ENCODE measurements at places on chromosomes 13 and 19.

DNA sequence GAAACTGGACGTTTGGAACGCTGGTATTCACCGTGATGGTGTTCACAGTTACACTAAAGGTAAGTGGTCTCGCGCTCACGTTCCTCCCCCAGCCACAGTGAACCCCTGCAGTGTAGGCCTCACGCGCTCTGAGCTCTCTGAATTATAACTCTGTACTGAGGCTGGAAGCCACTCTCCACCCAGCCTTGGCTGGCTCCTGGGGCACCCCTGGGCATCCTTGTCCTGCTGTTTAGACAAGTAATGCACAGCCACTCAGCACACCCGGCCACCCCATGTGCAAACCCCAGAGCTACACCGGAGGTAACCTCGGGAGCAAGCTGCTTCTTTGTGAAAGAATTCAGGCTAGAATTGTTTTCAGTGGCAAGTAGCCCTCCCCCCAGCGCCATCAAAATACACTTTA, 97.3 kb upstream of the MCF2L start:
- DNase-seq = no peak

- no peak for DNase-seq
Measured at GRCh38 chr19:36363845-36364244, 15.2 kb downstream of the ZFP14 start.

DNA sequence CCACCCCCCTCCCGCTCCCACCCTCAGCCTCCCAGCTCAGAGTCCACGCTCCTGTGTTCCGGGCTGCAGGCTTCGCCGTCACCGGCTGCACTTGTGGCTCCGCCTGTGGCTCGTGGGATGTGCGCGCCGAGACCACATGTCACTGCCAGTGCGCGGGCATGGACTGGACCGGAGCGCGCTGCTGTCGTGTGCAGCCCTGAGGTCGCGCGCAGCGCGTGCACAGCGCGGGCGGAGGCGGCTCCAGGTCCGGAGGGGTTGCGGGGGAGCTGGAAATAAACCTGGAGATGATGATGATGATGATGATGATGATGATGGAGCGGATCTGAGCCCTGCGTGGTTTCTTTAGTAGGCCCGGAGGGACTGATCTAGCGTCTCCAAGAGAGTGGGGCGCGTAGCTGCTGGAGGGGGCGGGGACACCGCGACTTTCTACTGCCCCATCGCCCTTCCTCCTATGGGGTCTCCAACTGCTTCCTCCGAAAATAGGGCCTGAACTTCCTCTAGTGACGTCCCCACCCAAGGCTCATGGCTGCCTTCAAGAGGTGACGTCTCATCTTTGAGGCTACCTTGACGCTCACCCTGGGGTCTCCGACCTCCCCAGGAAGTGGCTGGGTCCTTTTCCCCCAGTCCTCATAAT, 1.4 kb downstream of the RETN start:
- DNase-seq = peak; percentile 12

- peak; percentile 27 for DNase-seq
Measured at GRCh38 chr19:4456843-4457653, 546 bp downstream of the UBXN6 start.

DNA sequence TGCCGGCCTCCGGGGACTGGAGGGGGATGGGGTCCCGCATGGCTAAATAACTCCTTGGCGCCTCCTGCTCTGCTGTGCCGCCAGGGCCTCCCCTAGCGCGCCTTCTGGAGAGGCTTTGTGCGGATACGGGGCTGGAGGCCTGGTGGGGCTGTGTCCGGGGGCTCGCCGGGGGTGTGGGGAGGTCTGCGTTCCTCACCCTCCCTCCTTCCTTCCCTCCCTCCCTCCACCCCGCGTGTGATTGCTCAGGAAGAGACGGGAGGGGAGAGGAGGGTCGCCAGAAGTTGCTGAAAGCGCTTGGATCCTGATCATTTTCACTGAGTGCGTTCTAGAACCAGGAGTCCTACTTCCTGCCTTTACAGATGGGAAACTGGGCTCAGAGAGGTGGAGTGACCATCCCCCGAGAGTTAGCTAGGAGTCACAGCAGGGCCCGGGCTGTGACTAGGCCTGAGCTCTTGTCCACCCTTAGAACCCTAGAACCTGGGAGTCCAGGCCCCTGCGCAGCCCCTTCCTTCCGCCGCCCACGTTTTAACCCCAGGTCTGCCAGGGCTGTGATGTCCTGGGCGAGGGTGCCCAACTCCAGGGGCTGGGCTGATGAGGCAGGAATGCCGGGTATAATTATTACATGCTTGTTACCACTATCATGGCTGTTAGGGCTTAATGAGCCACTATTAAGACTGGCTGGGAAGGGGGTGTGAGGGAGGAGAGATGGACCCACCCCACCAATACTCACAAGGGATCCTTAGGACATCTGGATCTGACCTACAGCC, 782 bp upstream of the JUND start:
- no peak for DNase-seq

GRCh38 chr13:75052616-75053015, 429.4 kb downstream of the TBC1D4 start:
- DNase-seq = no peak

GRCh38 chr19:3458229-3459088, 21.9 kb downstream of the SMIM24 start:
- no peak for DNase-seq

DNA sequence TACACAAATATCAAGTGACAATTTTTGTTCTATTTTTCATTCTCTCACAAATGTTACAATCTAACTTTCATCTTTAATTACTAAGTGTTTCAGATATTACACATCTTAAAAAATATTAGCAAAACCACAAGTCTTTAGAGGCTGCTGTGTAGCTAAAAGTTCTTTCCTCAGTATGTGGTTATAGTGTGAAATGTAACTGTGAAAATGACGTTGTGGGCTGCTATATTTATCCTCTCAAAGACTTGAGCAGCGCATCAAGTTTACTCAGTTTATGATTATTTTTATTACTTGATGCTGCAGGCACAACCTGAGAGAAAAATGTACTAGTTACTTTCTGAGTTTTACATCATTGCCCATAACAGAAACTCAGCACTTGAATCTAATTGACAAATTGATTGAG, 2860.6 kb upstream of the PCDH20 start:
- DNase-seq = no peak

DNA sequence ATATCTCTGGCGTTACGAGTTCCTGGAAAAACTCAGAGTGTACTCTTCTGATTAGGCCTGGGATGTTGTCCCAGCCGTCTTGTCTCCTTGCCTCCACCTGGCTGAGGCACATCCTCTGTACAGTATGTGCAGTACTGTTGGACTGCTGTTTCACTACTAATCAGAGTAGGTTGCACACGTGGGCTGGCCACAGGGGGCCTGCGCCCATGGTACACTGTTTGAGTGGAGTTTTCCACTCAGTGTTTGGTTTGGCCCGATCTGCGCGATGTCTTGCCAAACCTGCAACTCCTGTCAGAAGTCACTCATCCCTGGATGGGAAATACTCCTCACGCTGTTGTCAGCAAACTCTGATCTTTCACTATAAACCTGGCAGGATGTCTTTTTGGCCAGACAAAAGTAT, 189.6 kb upstream of the CSNK1A1L start:
- DNase-seq = no peak

DNA sequence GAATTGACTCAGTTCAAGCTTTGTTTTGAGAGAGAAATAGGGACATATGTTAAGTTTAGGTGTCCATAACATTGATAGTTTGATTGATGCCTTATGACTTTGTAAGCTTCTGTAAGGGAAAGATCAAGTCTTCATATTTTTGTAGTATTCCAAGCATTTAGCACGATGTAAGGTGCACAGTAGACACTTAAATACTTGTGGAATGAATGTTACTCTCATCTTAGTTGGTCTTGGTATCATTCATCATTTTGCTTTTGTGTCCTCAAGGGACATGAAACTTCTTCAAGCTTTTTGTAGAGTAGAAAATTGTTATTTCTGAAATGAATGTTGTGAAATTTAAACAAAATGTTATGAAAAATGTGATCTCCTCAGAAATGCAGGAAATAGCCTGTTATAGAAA, 10.1 kb downstream of the TDRD3 start:
- no peak for DNase-seq

- DNase-seq = no peak
Measured at GRCh38 chr19:6059988-6060599, 50.2 kb downstream of the RFX2 start.

DNA sequence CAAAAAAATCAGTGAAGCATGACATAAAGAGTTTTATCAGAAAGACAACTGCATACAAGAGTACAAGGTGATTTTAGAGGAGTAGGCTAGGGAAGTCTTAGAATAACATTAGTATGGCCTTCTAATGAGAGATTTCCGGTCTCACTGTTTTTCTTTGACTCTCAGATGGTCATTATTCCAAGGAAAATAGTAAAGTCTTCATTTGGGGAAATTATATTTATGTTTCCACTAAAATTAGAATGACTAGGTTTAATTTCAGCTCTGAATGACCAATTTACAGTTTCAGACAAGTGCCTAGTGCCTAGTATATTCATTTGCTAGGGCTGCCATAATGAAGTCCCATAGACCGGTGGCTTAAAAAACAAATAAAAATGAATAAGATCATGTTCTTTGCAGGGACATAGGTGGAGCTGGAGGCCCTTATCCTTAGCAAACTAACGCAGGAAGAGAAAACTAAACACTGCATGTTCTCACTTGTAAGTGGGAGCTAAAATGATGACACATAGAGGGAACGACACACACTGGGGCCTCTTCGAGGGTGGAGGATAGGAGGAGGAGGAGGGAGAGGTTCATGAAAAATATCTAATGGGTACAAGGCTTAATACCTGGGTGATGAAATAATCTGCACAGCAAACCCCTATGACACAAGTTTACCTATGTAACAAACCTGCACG, 303.1 kb downstream of the PCDH9 start:
- no peak for DNase-seq

DNA sequence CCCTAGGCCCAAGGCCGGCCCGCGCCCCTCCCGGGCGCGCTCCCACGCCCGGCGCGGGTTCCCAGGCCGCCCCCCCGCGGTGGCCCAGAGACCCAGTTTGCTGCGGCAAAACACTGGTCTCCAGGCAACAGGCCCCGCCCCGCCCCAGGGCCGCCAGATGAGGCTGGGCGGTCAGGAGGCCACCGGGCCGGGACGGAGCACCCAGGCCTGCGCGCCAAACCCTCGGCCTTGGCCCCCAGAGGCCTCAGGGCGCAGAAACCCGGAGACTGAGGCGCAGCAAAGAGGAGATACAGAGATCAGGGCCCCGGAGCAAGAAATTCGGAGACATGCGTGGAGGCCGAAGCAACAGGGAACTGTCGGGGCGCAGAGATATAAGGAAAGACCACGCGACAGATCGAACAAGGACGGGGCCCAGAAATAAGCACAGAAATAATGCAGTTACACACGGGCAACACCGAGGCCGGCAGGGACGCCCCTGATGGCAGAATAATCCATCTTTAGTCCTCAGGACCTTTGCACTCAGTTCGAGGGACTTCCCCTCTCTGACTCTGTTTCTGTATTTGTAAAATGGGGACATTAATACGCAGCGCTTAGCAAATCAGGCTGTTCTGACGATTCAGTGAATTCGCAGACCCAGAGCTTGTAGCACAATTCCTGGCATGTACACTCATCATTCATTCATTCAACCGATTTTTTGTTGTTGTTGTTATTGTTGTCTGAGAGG, 20.8 kb upstream of the ERCC1 start:
- peak; percentile 13 for DNase-seq

GRCh38 chr13:42650506-42650905, 76.6 kb downstream of the TNFSF11 start:
- DNase-seq = no peak

DNA sequence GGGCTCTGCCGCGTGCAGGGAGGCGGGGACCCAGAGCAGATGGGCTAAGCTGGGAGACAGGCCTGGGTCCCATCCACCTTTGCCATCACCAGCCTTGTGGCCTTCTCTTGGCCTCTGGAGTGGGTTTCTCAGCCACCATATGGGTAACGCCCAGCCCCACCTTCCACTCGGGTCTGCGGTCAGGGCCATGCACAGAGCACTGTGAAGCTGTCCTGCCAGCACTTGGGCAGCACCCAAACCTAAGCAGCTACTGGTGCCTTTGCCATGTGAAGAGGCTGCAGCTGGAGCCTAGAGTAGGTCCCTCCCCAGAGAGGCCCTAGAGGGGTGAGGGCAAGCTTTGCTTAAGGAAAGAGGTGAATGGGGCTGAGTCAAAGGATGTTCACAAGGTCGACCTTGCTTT, 24.1 kb upstream of the NPAS1 start:
- no peak for DNase-seq

- no peak for DNase-seq
Measured at GRCh38 chr13:91948736-91949135, 550.3 kb downstream of the GPC5 start.

- no peak for DNase-seq
Measured at GRCh38 chr13:75440100-75440499, 41.9 kb downstream of the TBC1D4 start.
